ENCODE measurements at places on chromosomes 16 and 17.
A peak's percentile ranks its signal among the peaks of the same experiment; 100 is the strongest.

- no peak for DNase-seq
Observed at GRCh38 chr16:70442344-70442743, 3.4 kb upstream of the ST3GAL2 start.

- no peak for DNase-seq
Observed at GRCh38 chr16:4313563-4314531, 2.0 kb upstream of the GLIS2 start.

DNA sequence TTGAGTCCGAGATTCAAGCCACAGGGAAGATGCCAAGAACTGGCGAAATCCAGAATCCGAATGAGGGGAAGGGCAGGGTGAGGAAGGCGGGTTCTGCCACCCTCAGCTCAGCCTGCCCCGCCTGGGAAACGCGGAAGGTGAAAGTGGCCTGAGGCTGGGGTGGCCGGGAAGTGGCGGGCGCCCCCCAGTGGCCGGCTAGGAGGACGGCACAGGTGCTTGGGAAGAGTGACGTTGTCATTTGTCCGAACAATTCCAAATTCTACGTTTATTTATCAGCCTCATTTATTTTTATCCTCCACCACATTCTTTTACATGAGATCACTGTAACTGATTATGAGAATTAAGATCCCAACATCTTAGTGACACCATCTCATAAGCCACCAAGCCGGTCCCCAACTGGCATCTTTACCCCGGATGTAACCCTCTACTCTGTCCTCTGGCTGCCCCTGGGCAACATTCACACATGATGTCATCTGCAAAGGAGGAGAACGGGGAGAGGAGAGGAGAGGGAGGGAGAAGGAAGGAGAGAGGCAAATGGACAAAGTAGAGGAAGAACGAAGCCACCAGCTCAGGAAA is 21.3 kb downstream of the SRCIN1 start:
- peak; percentile 58 for DNase-seq

GRCh38 chr17:73309727-73310596 is 1.8 kb downstream of the CDC42EP4 start:
- no peak for DNase-seq

DNA sequence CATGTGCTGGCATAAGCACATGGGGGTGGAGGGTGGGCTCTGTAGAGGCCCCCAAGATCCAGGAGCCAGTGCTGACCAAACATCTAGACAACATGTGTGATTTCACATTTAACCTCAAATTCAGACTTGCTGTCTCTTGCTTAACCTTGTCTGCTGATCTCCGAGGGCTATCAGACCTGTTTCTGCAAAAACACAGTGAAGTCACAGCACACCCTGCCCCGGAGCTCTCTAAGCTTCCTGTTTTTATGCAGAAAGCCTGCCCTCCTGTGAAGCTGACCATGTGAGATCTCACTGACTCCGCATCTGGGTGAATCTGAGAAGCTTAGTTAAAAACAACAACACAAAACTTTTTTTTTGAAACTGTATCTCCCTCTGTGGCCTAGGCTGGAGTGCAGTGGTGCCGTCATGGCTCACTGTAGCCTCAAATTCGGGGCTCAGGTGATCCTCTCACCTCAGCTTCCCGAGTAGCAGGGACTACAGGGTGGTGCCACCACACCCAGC is 6.6 kb upstream of the DPEP2 start:
- DNase-seq = peak; percentile 57

DNA sequence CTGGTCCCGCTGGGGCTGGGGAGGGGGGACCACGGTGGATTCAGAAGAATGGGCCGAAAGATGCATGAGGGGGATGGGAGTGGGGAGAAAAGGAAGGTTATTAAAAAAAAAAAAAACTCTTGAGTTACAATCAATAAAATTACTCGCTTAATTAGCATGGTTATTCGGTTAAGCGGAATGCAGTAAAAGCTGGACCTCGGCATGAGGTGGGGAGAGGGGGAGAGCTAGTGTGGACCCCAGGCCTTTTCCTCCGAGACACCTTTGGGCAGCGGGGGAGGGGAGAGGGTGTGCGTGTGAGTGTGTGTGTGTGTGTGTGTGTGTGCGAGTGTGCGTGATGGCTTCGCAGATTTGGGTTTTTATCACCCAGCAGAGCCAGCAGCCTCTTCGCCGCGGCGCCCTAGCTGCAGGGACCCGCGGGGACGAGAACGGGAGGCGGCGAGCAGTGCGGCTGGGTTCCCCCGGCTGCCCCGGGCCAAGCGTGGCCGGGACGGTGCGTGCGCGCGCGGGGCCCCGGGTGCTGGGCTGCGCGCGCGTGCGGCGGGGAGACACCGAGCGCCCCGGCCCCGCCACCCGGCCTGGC is 3.7 kb downstream of the BAHCC1 start:
- no peak for DNase-seq

DNA sequence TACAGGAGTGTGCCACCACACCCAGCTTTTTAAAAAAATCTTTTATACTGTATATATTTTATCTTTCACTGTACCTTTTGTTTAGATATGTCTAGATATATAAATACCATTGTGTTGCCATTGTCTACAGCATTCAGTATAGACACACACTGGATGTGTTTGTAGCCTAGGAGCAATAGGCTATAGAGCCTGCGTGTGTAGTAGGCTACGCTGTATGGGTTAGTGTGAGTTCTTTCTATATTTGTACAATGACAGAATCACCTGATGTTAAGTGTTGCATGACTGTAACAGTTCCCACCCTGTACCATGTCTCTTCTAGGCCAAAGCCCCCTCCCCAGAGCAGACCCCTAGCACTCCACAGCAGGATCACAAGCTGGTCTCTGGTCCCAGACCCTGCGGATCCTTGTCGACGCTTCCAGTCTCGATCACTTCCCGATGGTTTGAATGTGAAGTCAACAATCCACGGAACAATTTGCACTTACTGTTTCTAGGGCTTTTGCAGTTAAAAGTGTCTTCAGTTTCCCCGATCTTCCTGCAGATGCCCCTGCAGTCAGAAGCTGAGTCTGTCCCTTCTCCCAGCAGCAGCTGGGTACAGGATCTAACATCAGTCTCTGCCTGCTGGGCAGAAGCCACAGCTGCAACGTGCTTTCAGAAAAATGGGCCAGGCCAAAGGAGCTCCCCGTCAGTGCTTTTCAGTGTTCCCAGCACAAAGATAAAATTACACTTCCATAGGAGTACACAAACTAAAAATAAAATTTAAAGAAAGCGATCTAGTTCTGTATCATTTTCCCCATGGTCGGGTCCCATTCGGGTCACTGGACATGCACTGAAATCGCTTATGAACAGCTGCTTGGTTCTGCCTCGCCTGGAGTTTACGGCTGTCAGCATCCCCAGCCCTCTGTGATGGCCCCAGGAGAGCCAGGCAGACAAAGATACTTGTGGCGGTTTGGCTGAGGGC is 35.4 kb downstream of the ADAM11 start:
- no peak for DNase-seq

DNA sequence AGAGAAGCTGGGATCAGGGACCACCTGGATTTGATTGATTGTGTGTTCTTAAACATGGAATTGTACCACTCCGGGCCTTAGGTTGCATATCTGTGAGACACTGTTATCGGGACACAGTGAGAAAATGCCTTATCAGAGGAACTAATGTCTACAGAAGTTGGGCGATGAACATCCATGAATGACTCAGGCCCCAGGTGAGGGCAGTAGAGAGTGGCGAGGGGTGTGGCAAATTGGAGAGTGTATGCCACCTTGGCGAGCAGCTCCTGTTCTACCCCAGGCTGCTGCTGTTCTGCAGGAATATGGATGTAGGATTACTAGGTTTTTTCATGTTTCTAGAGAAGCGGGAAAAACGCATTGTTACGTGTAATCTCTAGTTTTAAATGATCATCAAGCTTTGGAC is 38.8 kb downstream of the CLEC16A start:
- no peak for DNase-seq

Measured in CD8-positive, alpha-beta memory T cell (primary cell).